ENCODE measurements at places on chromosomes 4 and X. TPM values are rescaled to one million over a fixed set of nuclear protein-coding genes. Genes with fewer than 3 reads are reported as not detected.

Gene AFF1
- total RNA-seq, result 19.3 TPM

Gene ELF4
- total RNA-seq, result 15.2 TPM

Gene HERC5
- 0.72 TPM for total RNA-seq

Gene LUZP4
- total RNA-seq, result 5.1 TPM

Gene BEND4
- total RNA-seq, result 1.4 TPM

Gene SMIM43
- 2.2 TPM for total RNA-seq

Gene APLN
- total RNA-seq, result 1.2 TPM

Gene DGAT2L6
- total RNA-seq, result 0.96 TPM

Gene ADAMTS3
- total RNA-seq, result 9.9 TPM

Gene HTRA3
- 17.8 TPM for total RNA-seq

Gene MAP3K15
- total RNA-seq, result not detected

Gene CYSLTR1
- 8.2 TPM for total RNA-seq

Gene CYLC1
- 8.9 TPM for total RNA-seq

Gene FAAH2
- 2.9 TPM for total RNA-seq

Gene TDO2
- total RNA-seq, result 40.9 TPM

Gene ZFYVE28
- 6.3 TPM for total RNA-seq

Gene TEX13D
- total RNA-seq, result 1.4 TPM

Gene GLUD2
- total RNA-seq, result 1.2 TPM

Gene UGT2B17
- total RNA-seq, result not detected

Gene TMEM271
- total RNA-seq, result not detected

Gene HSFX4
- not detected for total RNA-seq

Gene BMP3
- 3.1 TPM for total RNA-seq

Gene FGFBP2
- total RNA-seq, result 6.3 TPM

Gene CACNA1F
- total RNA-seq, result not detected

Gene VCX3B
- not detected for total RNA-seq

Gene ARX
- total RNA-seq, result not detected

Gene RHOXF2B
- total RNA-seq, result not detected

Gene SCRG1
- 15.2 TPM for total RNA-seq

Gene SSX2B
- not detected for total RNA-seq

Gene DCAF8L2
- 0.24 TPM for total RNA-seq

Gene NR3C2
- 4.3 TPM for total RNA-seq

Gene RAB9B
- 32.7 TPM for total RNA-seq
